ENCODE measurements at places on chromosomes 3 and 15.

DNA sequence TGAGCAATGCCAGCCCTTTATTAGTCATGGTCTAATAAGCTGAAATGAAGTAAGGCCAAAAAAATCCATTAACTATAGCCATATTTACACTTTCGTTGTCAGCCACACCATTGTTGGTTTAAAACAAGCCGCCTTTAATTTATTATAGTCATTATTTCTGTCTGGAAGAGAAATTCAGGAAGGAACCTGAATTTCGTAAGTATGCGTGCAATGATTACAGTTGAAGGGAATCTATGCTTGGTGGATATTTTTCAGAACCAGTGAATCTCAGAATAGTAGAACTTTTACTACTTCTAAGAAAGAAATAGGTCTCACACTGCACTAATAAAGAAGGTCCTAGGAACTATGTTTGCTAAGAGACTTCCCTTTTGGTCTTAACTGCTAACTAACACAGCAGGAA lies 59.1 kb downstream of the FAM43A start:
- no peak for DNase-seq

DNA sequence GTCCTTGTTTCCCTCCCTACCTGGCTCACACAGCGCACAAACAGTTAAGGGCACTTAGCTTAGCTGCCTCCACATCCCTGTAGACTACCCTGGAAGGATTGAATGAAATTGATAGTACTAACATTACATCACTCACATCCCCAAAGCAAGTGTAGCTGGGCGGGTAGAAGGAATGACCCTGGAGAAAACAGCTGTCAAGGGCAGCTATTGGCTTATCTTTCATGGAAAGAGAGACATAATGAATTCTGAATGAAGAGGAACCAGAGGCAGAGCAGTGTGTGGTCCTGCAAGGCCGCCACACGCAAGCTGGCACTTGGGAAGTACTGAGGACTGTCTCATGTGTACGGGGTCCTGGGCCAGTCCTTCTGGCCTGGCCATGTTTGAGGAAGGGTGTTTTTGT lies 369.6 kb upstream of the RGMA start:
- no peak for DNase-seq

GRCh38 chr3:138797508-138798038 lies 37.2 kb downstream of the PIK3CB start:
- DNase-seq: no peak

- peak; percentile 33 for DNase-seq
These were observed 1.1 kb downstream of the ITPR1 start for GRCh38 chr3:4493941-4494894.

DNA sequence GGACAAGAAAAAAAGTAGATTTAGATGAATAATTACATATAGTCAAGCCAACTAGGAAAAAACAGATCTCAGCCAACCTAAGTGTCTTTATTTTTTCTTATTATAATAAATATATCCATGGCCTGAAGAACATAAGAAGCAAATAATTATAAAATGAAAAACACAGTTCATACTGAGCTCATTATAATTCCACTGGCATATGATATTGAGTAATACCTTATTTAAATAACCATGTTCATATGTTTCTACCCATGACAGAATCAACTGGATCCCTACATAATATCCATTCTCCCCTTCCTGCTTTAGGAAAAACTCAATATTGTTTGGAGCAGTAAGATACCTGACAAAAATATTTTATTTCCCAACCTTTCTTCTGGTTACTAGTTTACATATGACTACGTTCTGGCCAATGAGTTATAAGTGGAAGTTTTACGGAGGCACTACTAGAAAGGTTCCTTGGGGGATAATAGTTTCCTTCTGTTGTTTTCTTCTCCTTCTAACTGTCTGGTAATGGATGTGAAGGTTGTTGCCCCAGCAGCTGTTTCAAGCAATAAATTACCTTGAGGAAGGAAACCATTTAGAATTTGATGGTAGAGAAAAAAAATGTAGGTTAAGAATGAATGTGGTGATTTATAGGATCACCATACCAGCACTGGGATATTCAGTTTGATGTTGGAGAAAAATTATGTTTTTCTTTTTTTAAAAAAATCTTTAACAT lies 184.1 kb upstream of the MBNL1 start:
- DNase-seq: no peak

DNA sequence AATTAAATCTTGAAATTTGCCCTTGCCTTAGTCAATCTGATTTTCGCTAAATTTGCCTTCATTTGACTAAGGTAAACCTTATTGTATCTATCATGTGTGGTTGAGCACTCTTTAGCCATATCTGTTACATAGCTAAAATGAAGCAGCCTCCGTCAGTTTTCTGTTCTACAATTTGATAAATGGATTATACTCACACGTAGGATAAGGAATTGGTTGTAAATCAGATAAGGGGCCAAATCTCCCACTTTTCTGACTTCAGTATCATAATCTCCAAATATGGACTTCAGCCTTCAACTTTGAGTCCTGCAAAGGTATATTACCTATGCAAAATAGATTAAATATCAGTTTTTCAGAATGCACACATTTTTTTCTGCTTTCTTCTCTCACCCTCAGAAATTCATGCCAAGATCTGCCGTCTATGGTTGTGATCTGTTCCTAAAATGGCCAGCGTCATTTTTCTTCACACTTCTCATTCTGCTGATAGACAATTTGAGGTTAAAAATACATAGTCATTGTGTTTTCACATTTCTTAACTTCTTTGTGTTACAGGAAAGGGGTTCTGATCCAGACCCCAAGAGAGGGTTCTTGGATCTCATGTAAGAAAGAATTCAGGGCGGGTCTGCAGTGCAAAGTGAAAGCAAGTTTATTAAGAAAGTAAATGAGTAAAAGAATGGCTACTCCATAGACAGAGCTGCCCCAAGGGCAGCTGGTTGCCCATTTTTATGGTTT lies 36.9 kb downstream of the RAB8B start:
- no peak for DNase-seq

DNA sequence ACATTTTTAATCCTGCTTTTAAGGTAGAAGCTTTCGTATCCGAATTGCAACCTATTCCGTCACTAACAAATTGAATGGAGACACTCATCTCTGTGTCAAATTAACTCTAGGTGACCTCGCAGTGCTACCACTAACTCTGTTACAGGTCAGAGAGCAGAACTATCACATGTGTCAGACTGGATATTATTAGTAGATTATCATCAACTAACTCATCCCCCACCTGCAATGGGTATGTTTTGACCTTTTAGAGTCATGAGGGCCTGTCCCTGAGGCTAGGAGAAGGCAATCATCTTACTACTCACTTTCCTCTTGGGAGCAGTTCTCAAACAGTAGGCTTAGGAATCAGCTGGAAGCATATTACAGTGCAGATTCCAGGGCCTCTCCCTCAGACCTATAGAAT lies 2.0 kb downstream of the GLDN start:
- no peak for DNase-seq

GRCh38 chr3:64176461-64176996 lies 48.7 kb downstream of the PRICKLE2 start:
- peak; percentile 84 for DNase-seq

DNA sequence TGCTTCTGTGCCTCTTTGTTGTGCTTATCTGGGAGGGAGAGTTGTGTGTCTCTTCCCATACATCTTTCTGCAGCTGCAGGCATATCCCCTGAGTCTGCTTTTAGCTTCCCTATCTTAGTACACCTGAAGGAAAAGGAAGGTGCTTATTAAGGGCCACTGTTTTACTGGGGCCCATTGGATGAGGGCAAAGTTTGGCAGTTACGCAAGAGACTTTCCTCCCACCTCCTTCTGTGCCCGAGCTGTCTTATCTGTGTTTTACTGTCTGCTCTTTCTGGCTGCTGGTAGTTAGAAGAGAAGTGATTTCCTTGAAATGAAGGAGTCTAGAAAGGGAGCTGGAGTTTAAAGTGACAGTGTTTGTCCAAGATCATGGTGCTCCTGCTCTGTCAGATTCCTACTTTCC lies 66.5 kb downstream of the GABRG3 start:
- no peak for DNase-seq

GRCh38 chr3:5218815-5219214 lies 31.3 kb downstream of the EDEM1 start:
- no peak for DNase-seq

DNA sequence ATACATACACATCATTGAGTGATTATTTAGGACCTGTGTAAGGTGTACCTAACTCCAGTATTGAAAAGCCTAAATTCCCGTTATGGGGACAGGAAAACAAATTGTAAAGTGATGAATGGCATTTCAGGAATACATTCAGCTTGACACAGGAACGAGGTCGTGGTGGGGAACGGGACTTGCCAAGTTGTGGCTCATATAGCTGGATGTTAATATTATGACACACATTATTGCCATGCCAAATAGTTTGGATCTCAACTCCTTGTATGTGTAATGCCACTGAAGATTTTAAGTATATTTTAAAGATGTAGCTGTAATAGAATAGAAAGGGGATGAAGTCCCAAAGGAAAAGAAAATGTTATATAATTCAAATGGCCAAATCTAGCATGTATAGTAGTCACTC lies 227.2 kb upstream of the GOLIM4 start:
- no peak for DNase-seq

DNA sequence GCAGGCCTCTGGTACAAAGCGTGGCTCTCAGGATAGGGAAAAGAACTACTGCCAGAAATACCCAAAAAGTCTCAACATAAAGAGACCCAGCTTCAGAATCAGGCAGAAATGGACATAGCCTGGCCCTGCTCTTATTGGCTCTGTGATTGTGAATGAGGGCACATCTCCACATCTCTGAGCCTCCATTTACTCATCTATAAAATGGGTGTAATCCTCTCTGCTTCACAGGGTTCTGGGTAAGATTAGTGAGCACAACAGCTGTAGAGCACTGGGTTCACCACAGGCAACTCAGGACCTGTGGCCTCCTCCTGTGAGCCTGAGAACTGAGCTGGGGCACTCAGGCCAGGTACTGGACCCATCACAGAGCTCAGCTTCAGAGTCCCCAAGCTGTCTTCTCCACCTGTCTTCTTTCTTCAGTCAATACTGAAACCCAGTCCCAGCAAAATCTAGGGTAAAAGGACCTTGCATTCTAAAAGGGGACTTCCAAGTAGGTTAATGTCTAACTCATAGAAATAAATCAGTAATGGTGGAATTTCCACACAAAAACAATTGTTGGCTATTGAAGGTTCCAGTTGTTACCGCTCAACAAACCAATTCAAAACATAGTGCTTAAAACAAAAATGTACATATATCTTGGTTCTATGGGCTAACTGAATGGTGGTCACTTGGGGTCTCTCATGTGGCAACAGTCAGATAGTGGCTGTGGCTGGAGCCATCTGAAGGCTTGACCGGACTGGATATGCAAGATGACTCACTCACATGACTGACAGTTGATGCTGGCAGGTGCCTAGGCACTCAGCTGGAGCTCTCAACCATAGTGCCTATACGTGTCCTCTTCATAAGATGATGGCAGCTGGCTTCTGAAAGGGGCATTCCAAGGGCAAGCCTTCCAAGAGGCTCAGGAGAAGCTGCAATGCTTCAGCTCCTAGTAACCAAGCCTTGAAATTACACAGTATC lies 47.3 kb downstream of the TRIM42 start:
- no peak for DNase-seq

DNA sequence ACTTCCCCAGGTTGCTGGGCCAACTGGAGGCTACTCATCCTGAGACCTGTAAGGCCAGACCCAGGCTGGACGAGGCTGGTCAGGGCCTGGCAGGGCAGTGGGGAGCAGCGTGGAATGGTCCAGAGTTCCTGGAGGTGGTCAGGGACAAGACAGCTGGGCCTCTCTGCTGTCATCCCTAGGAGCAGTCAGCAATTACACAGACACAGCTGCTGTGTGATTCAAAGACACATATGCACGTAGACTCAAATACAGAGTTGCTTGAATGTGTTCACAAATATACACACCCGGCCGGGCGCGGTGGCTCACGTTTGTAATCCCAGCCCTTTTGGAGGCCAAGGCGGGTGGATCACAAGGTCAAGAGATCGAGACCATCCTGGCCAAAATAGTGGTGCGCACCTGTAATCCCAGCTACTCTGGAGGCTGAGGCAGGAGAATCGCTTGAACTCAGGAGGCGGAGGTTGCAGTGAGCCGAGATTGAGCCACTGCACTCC lies 1.5 kb upstream of the CD276 start:
- DNase-seq: no peak

DNA sequence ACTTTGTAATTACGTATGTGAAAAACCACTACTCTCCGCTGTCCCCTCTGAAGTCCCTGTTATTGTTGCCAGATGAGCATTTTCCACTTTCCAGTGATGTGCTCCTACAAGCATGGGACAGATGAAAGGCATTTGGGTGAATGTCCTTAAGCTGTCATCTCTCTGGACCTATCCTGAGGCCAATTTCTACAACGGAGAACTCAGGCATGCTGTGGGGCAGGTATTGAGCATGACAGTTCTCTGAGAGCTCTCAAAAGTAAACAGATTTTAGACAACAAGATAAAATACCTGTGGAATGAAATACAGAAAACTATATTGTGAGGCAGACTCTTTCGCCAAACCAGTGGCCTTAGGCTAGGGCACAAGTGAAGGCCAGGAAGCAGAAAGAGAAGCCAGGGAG lies 656.5 kb upstream of the NR2F2 start:
- no peak for DNase-seq

DNA sequence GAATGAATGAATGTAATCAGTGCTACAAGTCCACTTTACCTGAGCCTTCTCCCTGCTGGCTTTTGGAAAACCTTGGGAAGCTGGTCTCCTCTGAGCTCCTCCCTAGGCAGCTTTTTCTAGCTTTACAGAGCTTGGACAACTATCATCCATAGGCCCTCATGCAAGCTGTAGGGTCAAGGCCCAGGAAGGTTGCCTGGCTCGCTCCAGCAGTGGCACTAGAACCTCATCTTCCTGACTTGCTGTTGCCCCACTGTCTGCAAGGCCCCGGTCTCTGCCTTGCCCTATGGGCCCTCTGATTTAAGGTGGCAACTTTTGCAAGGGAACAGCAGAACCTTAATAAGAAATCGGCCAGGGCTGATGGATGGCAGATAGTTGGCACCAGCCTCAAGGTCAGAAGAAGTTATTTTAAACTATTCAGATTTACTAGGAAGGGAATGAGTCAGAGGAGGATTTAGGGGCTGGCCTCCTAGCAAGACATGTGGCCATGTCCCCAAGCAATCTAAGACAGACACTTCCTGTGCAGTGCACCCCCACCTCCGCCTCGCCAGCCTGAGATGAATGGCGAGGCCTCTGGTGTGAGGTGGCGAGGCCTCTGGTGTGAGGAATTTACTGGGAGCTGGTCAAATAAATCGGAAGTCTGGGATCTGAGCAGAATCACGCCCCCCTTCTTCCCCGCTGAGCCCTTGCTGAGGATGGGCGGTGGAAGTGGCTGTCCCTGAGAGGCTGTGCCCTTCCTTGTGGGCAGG lies 180.8 kb downstream of the MEGF11 start:
- peak; percentile 17 for DNase-seq

DNA sequence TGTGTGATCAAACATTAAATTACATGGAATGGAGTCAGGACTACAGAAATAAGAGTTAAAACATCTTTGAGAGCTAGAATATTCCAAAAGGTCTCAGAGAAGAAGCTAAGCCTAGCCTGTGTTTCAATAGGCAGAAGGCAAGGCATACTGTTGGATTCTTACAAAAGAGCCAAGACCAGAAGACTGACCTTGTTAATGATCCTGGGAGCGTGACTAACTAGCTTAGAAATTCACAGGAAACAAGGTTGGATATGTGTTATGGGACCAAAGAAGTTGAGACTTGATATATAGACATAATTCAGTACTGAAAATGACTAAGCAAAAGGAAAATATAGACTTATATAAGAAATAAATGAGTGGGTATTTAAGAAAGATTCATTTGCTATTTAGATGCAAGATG lies 50.1 kb downstream of the FEZF2 start:
- no peak for DNase-seq

Measured in ELR (cell line).